ENCODE measurements at places on chromosomes 16 and 17. TPM values are rescaled to one million over a fixed set of nuclear protein-coding genes. Genes with fewer than 3 reads are reported as not detected.

GRCh38 chr16:11907160-11907970 is 8.4 kb downstream of the GSPT1 start:
- peaks cover 8% of the 10 kb centered on the region for H3K4me1 ChIP-seq
- no peak overlapping the region for H3K4me3 ChIP-seq
- DNase-seq, result no peak
- H3K27ac ChIP-seq, result no peak overlapping the region
- H3K36me3 ChIP-seq, result peaks cover 6% of the 10 kb centered on the region

- H3K27me3 ChIP-seq, result peaks cover 56% of the 10 kb centered on the region
- H3K27ac ChIP-seq, result peak within 1 kb of the TSS; percentile 70
- H3K4me3 ChIP-seq, result peak within 1 kb of the TSS; percentile 53
- H3K36me3 ChIP-seq, result no peaks in the 10 kb centered on the region
Measured at GRCh38 chr17:76074390-76075363, at the start of gene GALR2. Gene GALR2 (plus strand): TSS chr17:76074781. CDS start chr17:76074884, 103 bp downstream.

DNA sequence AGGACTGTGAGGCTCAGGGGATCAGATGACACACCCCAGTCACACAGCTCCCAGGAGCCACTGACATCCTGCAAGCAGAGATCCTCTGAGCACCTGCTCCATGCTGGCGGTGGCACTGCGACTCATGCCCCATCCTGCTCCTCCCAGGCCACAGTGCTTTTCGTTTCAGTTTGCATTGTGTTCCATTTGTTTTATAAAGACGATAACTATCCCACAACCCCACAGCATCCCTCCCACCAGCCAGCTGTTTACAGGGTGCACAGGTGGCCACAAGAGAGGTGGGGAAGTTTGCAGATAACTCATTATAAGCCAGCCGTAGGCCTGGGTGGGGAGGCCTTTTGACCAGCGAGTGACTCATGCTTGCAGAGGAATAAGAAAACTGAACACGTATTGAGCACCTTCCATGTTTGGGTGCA is 28.2 kb downstream of the BCO1 start:
- H3K27ac ChIP-seq, result peak overlapping the region; percentile 14
- H3K27me3 ChIP-seq, result no peaks in the 10 kb centered on the region
- H3K4me3 ChIP-seq, result no peak overlapping the region
- H3K36me3 ChIP-seq, result peaks cover 4% of the 10 kb centered on the region
- DNase-seq, result no peak
- H3K4me1 ChIP-seq, result peaks cover 6% of the 10 kb centered on the region

SNAI3 gene
- total RNA-seq, result 1.2 TPM

- no peak for DNase-seq
- H3K27me3 ChIP-seq, result no peaks in the 10 kb centered on the region
- peaks cover 1% of the 10 kb centered on the region for H3K4me1 ChIP-seq
- H3K4me3 ChIP-seq, result no peak overlapping the region
Measured at GRCh38 chr16:22050963-22051362, 41.4 kb upstream of the VWA3A start.

SLC38A7 gene
- total RNA-seq, result 43.4 TPM

CHP2 gene
- not detected for total RNA-seq

INCA1 gene
- total RNA-seq, result 2.8 TPM

CLEC3A gene
- total RNA-seq, result not detected
